ENCODE measurements at places on chromosomes 1 and 21. TPM values are rescaled to one million over a fixed set of nuclear protein-coding genes. Genes with fewer than 3 reads are reported as not detected.

DNA sequence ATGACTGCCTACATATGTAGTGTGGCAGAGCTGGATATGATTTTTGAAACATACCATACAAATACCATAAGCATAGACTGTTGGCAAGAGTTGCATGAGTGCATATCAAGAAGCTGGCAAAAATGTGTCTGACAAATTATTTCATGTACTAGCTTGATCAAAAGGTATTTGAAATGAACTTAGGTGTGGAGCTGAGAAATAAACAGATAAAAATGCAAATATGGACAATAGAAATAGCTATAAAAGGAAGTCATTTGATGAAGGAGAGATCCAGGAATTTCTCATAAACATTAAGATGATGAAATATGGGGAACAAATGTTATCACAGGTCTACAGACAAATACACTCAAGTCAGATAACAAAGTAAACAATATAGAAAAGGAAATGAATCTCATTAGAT lies 609.1 kb downstream of the PTPRC start:
- no peak overlapping the region for H3K4me3 ChIP-seq
- H3K27me3 ChIP-seq: no peaks in the 10 kb centered on the region
- DNase-seq: no peak
- H3K4me1 ChIP-seq: no peaks in the 10 kb centered on the region
- no peaks in the 10 kb centered on the region for H3K36me3 ChIP-seq
- H3K27ac ChIP-seq: no peak overlapping the region

GRCh38 chr21:34800797-34801518 lies 132.2 kb downstream of the CLIC6 start:
- DNase-seq: no peak
- H3K4me3 ChIP-seq: no peak overlapping the region
- no peaks in the 10 kb centered on the region for H3K4me1 ChIP-seq
- H3K27me3 ChIP-seq: no peaks in the 10 kb centered on the region
- no peak overlapping the region for H3K27ac ChIP-seq

The CCDC30 gene
- total RNA-seq: 7.5 TPM

The PLA2G2C gene
- total RNA-seq: not detected

DNA sequence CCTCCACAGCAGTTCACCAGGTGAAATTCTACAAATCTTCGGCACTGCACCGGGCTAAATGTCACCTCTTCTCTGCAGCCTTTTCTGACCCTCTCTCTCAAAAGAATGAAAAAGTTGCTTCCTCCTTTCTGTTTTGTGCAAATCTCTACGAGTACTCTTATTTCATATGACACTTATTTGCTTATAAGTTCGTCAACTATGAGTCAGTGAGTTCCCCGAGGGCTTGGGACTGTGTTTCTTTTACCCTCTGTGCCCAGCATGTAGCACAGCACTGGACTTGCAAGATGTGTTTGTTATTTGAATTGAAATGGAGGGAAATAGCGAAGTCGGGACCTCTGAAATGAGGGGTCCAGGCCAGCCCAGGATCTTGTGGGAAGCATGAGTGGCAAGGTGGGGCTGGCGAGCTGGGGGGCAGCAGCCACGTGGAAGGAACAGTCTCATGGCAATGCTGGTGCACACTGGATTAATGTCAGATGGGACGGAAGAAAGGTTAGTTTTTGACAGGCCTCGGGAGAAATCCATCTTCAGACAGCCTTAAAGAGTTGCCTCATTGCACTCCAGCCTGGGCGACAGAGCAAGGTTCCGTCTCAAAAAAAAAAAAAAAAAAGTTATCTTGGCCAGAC lies 6.2 kb downstream of the SLC6A9 start:
- H3K36me3 ChIP-seq: no peaks in the 10 kb centered on the region
- H3K4me1 ChIP-seq: peaks cover 12% of the 10 kb centered on the region
- H3K27me3 ChIP-seq: no peaks in the 10 kb centered on the region
- H3K27ac ChIP-seq: no peak overlapping the region

The TEX38 gene
- total RNA-seq: not detected

The INAVA gene
- not detected for total RNA-seq

GRCh38 chr1:241424480-241424971 lies 67.5 kb upstream of the RGS7 start:
- DNase-seq: no peak
- H3K27ac ChIP-seq: no peak overlapping the region
- H3K4me3 ChIP-seq: peak overlapping the region; percentile 58
- peaks cover 15% of the 10 kb centered on the region for H3K4me1 ChIP-seq
